NCI-H524 (cell line): ENCODE measurements at places on chromosomes 5 and 9.

- peak; percentile 97 for DNase-seq
Observed at GRCh38 chr5:72064801-72065570, 42.3 kb upstream of the MAP1B start.

DNA sequence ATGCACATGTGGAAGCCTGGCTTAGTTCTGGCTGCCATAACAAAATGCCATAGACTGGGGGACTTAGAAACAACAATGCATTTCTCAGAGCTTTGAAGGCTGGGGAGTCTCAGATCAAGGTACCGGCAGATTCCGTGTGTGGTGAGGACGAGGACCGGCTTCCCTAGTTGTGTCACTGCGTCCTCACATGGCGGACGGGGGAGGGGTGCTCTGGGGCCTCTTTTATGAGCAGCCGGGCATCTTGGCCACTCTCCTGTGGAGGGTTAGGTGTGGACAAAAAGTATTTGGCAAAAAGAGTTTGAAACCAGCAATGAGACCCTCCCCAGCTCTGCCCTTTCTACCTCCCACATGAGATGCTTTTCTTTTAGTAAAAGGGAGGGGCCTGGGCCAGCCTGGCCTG, 118.5 kb upstream of the LPCAT1 start:
- no peak for DNase-seq

DNA sequence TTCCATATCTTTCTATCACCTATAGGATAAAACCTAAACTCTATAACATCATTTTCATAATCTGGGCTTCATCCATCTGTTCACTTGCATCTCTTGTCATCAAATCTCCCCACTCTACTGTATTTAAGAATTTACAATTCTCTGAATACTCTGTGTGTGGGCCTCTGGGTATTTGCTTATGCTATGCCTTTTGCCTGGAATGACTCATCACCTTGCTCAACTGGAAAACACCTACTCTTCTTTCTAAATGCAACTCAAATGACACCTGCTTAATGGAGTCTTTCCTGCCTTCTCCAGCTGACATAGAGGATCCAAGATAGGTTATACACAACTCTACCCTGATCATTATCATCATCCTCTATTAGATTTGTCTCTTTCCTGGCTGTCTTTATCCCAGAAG, 421.7 kb downstream of the SPATA31D1 start:
- DNase-seq = no peak

GRCh38 chr5:80960531-80961375, 590 bp downstream of the RASGRF2 start:
- no peak for DNase-seq

DNA sequence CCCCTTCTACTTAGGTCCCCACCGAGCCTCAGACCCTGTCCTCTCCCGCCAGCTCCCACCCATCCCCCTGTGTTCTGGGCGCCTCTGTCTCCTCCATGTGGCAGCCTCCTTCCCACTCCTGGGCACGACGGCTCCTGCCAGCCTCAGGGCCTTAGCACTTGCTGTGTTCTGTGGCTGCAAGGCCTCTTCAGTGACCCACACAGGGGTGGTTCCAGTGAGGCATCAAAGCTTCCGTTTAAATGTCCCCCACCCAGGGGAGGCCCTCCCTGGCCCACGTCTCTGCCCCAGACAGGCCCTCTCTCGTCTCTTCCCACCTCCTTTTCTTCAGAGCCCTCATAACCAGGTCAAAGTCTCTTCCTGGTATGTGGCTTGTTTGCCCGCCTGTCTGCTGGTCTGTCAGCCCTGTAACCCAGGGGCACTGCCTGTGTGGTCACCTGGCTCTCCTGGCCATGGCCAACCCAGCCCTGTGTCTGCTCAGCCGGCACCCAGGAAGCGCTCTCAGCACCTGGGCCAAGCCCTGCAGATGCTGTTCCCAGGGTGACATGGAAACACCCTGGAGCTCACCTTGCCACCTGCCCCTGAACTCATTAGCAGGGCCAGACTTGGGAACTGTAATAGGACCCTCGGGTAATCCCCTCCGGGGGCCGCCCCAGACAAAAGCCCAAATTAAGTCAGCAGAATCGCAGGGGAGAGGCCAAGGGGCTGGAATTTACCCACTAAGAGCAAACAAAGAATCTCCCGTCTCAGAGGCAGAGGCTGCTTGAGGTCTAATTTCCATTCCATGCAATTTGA, 33.7 kb downstream of the LHX3 start:
- peak; percentile 47 for DNase-seq

DNA sequence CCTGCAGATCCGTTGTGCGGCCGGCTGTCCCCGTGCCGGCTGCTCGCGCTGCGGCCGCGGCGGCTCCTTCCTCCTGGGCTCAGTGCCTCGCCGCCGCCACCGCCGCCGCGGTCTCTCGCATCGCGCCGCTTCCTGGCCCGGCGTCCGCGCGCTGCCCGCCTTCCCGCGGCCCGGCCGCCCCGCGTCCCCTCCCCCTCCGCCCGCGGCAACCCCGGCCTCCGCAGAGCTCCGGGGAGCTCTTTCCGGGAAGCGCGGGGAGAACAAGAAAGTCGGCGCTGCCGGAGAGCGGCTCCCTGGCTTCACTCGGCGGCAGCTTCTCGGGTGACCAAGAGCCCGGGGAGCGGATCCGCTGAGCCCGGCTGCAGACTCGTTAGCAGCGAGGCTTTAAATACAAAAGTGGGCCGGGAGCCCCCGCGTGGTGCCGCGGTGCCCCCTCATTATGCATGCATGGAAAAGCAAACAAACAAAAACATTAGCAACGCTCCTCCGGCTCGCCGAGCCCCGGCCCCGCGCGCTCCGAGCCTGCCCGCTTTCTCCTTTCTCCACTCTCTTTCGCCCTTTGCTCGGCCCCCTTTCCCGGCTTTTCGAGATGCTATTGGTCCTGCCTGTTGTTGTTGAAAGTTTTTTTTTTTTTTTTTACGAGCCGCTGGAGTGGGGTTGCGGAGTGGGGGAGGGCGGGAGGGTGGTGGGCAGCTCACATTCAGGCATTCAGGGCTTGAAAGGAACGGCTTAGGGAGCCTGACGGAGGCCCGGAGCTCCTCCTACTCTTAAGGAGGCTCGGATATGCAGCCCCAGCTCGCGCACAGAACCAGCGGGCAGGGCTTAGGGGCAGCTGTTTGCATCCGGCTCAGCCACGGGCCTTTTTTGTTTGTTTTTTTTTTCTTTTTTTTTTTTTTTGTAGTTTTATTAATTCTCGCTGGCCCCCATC, at the start of gene GAS1:
TSS of gene GAS1 (minus strand) at position 361 of the 928 bp plus-strand sequence. CDS start 727 bp downstream, outside the sequence.
- DNase-seq = peak; percentile 59

GRCh38 chr5:113181409-113181808, 204.8 kb downstream of the DCP2 start:
- no peak for DNase-seq

DNA sequence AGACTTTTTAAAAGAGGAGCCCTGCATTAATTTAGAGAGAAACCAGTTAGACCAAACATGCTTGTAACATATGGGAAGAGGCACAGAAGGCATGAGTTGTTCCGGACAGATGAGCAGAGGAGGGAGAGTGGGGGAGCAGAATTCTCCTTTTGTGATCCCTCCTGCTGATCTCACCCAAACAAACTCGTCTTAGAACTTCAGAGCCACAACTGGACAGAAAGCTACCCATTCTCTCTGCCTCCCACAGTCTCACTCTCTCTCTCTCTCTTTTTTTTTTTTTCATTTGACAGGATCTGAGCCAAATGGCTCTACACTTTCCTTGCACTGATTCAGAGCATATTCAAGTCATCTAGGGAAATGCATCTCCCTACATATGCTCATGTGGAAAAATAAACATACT, 196.0 kb upstream of the PAPPA start:
- DNase-seq = no peak

DNA sequence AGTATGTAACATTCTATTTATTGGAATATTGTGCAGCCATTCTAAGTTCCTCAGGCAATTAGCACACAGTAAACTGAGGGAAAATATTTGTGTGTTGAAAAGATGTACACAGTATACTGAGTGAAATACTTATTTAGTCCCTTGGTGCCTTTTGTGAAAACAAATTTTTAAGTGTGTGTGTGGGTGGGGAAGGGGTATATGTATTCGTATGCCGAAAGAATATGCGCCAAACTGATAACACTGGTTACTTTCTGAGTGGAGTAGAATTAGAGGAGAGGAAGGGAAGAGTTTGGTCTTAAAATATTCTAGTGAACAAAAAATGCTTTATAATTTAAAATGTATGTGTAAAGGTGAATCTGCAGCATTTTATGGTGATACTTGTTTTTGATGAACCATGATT, 3.1 kb downstream of the DCP2 start:
- no peak for DNase-seq

GRCh38 chr5:111463311-111463710, 49.0 kb downstream of the STARD4 start:
- peak; percentile 7 for DNase-seq

GRCh38 chr9:127828262-127829031, 25.8 kb downstream of the FPGS start:
- DNase-seq = peak; percentile 63

GRCh38 chr5:76703707-76704106, 12.2 kb upstream of the F2R start:
- DNase-seq = no peak

DNA sequence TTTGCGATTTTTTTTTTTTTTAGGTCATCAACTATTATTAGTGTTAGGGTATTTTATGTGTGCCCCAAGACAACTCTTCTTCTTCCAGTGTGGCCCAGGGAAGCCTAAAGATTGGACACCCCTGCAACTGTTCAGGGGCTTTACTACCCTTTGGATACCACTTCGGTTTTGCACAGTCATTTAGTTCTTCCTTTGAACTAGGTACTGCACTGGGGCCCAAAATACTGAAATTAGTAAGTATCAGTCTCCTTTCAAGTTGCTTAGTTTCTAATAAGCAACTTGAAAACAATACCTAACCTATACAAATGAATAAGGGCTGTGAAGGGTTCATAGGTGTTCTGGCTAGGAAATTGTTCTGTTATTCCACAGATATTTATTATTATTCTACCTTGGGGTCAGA, 45.3 kb downstream of the CWC27 start:
- no peak for DNase-seq

- no peak for DNase-seq
Observed at GRCh38 chr5:86735370-86735769, 117.6 kb downstream of the COX7C start.

DNA sequence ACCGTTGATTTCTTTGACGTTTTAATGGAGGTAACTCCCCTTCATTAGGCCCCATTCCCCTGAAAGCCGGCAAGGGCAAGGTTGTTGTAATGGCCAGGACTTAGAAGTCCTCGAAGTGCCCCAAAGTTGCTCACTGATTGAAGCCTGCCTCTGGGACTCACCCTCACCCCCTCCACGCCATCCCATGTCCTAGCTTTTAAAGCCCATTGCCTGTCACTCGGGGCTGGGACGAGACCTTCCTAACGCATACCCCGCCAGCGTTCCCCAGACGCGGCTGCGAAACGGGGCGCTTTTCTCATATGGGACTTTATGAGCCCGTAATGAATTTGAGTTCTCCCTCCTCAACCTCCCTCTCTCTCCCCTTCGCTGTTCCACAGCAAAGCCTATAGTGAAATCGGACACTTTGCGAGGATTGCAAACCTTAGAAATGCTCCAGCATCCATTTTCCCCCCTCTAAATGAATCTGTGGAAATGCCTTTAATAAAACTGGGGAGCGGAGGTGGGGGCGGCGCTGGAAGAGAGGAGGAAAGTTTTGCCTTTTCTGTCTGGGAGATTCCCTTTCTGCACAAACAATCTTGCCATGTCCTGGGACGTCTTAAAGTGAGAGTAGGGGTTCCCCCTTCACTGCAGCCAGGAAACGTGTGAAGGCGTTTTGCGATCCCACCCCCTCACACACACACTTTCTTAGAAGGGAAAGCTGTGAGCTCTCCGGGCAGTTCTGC, 1.5 kb downstream of the PAPPA start:
- DNase-seq = no peak

DNA sequence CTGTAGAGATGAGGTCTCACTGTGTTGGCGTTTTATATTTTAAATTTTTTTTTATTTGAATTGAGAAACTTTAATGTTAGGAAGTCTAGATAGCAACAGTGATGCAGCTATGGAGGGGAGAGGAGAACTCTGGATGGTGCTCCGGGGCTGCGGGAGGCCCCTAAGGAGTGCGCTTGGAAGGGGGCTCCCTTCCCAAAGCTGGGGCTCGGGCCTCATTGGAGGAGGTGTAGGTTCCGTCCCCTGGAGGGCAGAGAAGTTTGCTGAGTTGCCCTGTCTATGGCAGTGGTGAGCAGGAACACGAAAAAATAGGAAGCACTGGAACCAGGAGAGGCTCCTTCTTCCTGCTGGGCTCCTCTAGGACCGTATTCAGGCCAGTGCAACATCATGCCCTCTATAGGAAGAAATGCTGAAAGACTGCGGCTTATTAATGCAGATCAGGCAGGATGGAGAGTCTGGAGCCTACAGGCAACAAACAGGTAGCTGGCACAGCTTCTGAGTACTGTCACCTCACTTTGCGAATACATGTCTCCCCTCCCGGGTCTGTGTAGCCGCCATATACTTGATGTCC, 16.1 kb downstream of the AHRR start:
- no peak for DNase-seq

GRCh38 chr9:72839085-72839484, 113.8 kb downstream of the ALDH1A1 start:
- no peak for DNase-seq

DNA sequence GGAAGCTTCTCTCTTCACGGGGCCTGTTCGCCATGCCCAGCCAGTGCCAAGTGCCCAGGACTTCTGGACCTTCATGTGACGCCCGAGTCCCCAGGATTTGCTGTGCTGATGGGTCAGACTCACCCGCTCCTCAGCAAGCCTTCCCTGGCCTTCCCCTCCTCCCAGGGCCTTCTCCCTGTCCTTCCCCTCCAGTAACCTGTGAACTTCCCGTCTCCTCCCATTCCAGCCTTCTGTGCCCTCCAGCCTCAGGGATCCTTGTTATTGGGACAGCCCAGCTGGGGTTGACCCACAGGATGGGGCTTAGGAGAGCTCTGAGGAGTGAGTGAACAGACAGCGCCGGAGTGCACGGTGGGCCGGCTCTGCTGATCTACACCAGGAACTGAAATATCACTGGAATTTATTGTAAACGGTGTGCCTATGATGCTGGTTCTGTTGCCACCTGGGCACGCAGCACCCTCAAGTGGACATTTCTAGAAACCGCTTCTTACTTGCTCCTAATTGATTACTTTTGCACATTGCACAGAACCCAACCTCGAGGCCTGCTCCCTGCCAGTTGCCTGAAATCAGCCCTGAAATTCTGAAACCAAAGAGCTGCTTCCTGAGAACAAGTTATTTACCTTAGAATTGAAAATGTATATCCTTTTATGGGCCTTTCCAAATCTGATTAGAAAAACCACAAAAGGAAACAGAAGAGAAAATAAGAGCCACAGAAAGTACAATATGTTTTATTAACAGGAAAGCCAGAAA, 1.5 kb downstream of the SPAAR start:
- peak; percentile 70 for DNase-seq
